ENCODE measurements at places on chromosomes 5 and 9.

GRCh38 chr5:36689225-36689624 lies 82.8 kb downstream of the SLC1A3 start:
- no peak for DNase-seq

DNA sequence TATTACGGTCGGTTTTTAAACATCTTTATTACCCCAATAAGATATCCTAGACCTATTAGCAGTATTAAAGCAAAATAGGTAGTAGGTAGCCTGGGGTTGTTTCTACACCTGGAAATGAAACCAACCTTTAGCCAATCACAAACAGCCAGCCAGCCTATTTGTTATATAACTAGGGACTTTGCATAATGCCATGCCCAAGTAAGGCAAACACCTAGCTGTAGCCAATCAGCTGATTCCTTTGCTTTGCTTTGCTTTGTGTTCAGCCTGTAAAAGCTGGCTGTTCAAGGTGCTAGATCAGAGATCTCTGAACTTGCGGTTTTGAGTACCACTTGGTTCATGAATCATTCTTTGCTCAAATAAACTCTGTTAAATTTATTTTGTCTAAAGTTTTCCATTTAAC lies 46.5 kb upstream of the SETD9 start:
- no peak for DNase-seq

DNA sequence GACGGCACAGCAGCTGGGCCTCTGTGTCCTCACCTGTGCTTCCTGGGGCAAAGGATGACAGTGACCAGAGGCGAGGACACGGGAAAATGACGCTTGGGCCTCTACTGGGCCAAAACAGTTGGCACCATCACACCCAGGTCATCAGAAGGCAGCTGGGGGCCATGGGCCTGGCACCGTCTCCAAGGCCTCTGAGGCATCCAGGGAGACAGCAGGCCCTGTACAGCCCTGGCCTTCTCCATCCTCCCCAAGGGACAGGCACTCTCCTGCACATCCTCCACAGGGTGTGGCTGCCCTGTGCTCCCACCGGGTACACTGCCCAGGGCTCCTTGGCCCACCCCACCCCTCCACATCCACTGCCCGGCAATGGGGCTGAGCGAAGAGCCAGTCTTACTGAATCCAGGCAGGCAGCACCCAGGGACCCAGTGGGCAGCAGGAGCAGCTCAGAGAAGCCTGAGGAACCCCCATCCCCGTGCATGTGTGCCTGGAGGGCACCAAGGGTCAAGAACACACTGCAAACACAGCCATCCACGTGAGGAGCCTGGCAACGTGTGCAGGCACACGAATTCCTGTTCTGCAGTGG lies 4.0 kb downstream of the LPCAT1 start:
- no peak for DNase-seq

DNA sequence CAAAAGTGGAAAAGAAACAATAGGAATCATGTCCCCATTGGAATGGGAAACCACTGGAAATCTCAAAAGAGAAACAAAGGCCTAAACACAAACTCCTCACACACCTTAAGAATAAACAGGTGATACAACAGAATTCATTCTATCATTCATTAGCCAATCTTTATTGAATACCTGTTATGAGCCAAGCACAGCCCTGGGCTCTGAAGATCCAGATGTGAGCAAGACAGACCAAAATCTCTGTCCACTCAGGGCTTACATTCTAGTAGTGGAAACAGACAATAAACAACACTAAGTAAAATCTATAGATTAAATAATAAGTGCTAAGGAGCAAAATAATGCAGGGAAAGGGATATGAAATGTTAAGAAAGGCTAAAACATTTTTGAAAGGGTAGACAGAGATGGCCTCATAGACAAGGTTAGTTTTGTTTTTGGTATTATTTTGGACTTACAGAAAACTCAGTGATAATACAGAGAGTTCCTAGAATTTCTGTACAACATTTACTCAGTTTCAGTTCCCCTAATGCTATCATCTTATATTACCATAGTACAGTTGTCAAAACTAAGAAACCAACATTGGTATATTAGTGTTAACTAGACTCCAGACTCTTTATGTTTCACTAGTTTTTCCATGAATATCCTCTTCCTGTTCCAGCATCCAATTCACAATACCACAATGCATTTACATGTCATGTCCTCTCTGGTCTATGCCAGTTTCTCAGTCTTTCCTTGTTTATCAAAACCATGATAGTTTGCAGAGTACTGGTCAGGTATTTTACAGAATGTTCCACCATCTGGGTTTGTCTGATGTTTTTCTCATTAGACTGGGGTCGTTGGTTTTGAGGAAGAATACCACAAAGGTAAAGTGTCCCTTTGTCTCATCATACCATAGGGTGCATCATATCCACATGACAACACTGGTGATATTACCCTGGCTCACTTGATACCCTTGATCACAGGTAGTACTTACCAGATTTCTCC lies 103.7 kb downstream of the SIL1 start:
- no peak for DNase-seq

DNA sequence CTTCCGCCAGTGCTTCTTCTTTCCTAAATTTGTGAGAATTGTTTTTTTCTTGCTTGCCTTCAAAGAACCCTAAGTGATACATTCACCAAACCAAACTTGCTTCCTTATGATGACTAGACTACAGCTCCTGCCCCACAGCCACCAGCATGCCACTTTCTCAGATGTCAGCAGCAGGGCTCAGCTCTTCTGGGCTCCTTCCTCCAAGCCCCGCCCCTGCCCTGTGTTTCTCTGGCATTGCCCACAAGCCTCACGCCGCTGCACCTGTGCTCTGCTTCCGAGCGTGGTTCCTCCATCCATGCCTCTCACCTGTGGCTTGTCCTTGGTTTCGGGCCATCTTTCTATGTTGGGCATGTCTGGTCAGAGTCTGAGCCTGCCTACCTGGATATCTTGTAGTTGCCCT lies 10.6 kb downstream of the UNC5A start:
- no peak for DNase-seq

DNA sequence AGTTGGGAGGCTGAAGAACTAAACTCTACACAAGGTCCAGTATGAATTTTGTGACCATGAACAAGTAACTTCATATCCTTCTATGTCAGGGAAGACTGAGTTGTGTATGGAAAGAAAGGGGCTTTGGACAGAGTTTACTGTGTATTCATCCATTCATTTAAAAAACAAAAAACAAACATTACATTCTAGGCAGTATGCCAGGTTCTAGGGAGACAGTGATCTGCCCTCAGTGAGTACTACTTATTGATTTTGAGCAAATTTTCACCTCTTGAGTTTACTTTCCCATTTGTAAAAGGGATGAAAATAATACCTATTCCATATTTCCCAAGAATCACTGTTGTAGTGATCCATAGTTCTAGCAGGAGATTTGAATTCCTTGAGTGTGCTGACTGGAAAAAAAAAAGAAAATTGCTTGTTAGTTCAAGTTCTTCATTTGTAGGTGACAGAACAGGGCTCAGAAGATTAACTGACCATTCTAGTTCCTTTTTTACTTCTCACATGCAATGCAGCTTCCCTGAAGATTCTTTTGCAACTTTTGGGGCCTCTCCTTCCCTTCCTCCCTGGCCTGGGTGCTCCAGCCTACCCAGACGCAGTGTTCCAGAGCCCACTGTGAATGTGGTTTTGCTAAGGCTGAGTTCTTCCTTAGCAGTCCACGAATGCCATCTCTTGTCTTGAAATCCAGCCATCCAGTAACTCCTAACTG lies 2.6 kb upstream of the GAPVD1 start:
- DNase-seq: no peak

GRCh38 chr5:94389515-94389899 lies 228.9 kb downstream of the KIAA0825 start:
- no peak for DNase-seq

DNA sequence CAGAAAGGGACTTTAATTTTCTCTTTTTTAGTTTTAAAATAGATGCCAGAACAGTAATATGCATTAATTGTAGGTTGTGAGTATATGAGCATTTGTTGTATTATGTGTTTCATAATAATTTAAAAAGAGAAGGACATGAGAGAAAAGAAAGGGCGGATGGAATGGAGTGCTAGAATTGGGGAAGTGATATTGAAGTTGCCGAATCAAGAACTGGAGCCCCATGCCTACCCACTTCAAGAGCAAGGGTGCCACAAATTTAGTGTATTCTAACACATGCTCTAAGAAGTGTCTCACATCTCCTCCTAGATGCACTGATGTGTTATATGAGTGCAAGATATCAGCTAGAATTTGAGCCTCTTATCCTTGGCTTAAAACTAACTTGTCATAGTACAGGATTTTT lies 43.6 kb upstream of the FYB1 start:
- DNase-seq: no peak

DNA sequence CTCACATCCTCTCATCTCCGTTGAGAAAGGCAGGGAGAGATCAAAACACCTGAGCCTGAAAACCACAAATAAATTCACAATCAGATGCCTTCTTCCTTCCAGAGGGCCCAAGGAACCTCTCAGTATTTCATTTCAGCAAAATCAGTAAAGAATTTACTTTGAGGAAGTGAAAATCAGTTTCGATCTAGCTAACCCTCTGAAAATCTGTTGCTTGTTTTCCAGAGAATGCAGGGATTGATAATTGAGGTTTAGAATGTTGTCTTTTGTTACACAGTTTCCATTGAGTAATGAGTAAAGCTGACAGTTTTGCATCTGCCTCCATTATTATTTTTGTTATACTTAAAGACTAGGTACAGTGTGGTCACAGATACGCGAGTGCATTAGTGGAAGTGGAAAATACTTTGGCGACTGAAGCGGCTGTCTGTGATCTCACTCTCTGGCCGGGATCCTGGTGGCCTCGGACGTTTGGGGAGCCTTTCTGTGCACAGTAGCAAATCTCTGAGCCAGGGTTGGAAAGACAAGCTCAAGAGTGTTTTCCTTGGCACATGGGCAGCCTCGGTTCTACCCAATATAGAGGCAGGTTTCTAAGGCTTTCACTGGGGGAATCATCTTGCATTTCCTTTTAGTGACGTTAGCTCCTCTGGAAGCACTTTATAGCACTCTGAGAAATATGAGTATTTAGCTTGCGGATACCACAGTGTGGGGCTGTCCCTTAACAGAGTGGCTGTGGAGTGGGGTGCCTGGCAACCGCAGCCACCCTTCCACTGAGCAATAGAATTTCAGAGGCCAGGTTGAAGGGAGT lies 32.2 kb upstream of the ANGPTL2 start:
- peak; percentile 47 for DNase-seq

GRCh38 chr9:32500768-32501167 lies 25.2 kb downstream of the RIGI start:
- no peak for DNase-seq

GRCh38 chr9:20611691-20612287 lies 10.5 kb downstream of the MLLT3 start:
- no peak for DNase-seq

- DNase-seq: no peak
These were observed 3.0 kb downstream of the ASPN start for GRCh38 chr9:92479346-92479745.

DNA sequence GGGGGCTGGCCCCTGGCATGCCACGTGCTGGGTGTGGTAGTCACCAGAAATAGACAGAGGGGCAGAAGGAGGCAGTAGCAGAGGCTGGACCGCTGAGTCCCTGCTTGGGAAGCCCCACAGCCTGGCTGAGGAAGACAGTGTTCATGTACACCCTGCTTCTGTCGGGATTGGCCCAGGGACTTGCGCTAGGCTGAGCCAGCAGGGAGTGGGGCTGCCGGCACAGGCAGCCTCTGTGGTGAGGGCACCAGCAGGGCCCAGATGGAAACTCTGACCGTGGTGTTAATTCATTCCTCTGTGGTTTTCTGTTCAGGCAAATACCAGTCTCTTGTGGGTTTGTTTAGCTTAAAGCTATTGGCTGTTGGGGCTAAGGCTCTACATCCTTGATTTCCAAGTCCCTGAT lies 108.6 kb upstream of the RAD23B start:
- DNase-seq: no peak

DNA sequence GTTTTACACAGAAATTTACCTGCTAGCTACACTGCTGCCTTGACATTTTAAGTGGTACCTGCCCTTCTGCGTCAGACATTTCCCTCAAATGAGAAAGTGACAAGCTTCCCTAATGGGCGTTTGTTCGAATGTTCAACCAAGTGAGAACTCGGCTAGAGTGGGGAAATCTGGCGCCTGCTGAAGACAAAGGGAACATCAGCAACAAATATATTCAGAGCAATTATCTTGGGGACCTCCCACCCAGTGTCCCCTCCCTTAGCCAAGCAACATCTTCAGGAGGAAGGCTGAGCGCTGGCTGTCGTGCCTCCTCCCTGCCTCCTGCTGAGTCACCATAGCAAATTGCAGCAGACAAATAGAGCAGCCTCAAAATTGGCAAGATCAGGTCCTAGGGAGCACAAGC lies 57.1 kb downstream of the MFAP3 start:
- DNase-seq: peak; percentile 15

DNA sequence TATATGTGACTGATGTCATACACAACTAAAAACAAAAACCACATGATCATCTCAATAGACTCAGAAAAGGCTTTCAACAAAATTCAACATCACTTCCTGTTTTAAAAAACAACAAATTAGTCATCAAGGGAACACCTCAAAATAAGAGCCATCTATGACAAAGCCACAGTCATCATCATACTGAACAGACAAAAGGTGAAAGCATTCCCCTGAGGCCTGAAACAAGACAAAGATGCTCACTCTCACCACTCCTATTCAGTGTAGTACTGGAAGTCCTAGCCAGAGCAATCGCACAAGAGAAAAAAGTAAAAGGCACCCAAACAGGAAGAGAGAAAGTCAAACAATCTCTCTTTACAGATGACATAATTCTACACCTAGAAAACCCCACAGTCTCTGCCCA lies 893.5 kb upstream of the EDIL3 start:
- no peak for DNase-seq

GRCh38 chr9:117374076-117374725 lies 40.7 kb downstream of the ASTN2 start:
- DNase-seq: no peak

- no peak for DNase-seq
These were observed 349.1 kb upstream of the DAP start for GRCh38 chr5:11110128-11110527.

GRCh38 chr5:42719034-42719433 lies 37.6 kb upstream of the CCDC152 start:
- no peak for DNase-seq

DNA sequence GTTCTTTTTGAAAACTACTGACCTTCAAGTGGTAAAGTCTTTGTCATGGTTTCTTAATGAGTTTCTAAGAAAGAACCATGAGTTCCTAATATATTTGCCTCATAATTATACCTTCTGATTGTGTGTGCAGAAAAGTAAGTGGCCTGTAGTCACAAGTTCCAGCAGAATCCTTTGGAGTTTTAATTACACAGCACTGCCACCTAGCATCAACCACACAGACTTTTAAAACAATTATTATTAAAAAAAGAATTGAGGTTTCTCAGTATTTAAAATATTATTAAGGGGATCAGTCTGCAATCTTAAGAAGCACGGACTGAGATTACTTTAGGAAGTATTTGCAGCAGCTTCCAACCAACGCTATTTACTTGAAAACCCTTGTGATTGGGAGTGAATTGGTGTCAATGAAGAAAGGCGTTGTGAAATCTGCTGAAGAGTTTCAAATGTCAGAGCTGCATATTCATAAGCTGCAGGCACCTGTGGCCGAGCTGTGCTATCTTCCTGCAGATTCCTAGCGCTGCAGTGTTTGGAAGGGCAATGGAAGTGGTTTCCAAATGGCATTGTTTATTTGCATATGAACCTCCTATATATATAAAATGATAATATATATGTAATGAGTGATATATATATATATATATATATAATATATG lies 1074.2 kb upstream of the WWC1 start:
- DNase-seq: no peak

Data from occipital lobe (tissue), 3 donors.